ENCODE measurements at places on chromosomes 7 and 10. TPM values are rescaled to one million over a fixed set of nuclear protein-coding genes. Genes with fewer than 3 reads are reported as not detected.

DNA sequence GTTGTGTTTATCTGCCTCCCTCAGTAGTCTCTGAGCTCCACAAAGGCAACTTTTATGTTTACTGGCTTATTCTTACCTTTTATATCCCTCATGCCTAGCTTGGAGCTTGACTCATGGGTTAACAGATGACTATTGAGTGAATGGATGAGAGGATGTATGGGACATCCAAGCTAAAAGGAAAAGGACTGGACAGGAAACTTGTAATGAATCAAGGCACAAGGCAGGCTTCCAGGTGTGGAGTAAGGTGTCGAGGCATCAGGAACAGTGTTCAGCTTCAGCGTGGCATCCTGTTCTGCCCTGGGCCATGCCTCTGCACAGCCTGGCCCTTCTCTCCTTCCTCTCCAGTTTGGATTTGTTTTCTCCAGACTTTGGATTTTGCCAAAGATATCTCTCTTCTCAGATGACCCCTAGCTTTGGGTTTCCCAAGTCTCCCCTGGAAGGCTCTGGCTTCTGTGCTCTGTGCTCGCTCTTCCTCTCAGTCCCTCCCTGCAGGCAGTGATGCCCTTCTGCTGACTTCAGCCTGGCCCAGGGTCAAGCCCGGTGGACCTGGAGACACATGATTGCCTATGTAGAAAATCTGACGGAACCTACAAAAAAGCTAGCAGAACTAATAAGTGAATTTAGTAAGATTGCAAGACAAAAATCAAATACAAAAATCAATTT, 367.3 kb downstream of the CXCL12 start:
- H3K36me3 ChIP-seq, result no peaks in the 10 kb centered on the region
- no peak overlapping the region for H3K27ac ChIP-seq
- peaks cover 4% of the 10 kb centered on the region for H3K4me1 ChIP-seq
- peaks cover 1% of the 10 kb centered on the region for H3K27me3 ChIP-seq
- H3K4me3 ChIP-seq, result no peak overlapping the region
- no peak for DNase-seq

GRCh38 chr10:123140164-123140982, 4.6 kb downstream of the HMX3 start:
- no peak overlapping the region for H3K27ac ChIP-seq
- H3K4me1 ChIP-seq, result peaks cover 19% of the 10 kb centered on the region
- DNase-seq, result peak; percentile 51

- H3K4me1 ChIP-seq, result peaks cover 12% of the 10 kb centered on the region
- DNase-seq, result no peak
- H3K4me3 ChIP-seq, result no peak overlapping the region
Observed at GRCh38 chr7:36663481-36663880, 60.8 kb downstream of the AOAH start.

- H3K4me1 ChIP-seq, result no peaks in the 10 kb centered on the region
- no peaks in the 10 kb centered on the region for H3K36me3 ChIP-seq
- H3K27ac ChIP-seq, result no peak overlapping the region
- H3K4me3 ChIP-seq, result no peak overlapping the region
Observed at GRCh38 chr10:131021969-131022368, 289.6 kb downstream of the TCERG1L start.

DNA sequence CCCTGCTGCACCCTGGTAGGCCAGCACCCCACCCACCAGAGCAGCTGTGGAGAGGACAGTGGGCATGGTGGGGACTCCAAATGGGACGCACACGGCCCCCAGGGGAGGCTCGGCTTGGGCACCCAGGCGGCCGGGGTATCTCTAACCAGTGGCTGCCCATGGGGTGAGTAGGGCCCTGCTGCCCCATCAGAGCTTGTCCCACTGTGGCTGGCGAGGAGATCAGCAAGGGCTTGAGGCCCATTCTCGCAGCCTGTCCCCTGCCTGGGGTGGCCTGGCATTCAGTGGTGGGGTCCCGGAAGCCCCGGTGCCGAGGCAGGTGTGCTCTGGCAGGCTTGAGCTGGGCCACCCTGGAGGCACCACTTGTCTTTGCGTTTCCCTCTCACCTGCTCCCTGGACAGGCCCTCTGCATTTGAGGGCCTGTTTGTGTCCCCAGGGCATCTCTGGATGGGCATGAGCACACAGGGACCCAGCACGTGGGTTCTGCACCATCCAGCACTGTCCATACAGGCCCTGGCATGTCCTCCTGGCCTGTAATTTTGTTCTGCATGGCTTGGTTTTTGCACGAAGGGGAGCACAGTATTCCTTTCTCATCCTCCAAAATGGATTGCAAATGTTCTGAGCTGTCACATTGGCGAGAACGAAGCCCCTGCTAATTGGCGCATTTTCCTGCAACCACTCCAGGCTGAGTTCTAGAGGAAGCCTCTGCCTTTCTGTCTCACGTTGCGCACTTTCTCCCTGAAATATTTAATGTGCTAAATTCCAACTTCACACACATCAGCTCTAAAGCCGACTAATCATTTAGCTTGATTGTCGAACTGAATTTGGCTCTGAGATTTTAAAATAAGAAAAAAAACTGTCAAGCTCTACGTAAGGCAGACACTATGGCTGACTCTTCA, 27.2 kb downstream of the PWWP2B start:
- peaks cover 4% of the 10 kb centered on the region for H3K36me3 ChIP-seq
- H3K27me3 ChIP-seq, result peaks cover 24% of the 10 kb centered on the region
- peak overlapping the region; percentile 100 for H3K27ac ChIP-seq
- DNase-seq, result no peak
- H3K4me3 ChIP-seq, result peak overlapping the region; percentile 20

- no peaks in the 10 kb centered on the region for H3K27me3 ChIP-seq
- no peaks in the 10 kb centered on the region for H3K36me3 ChIP-seq
- H3K4me3 ChIP-seq, result no peak overlapping the region
- DNase-seq, result no peak
- H3K4me1 ChIP-seq, result no peaks in the 10 kb centered on the region
Observed at GRCh38 chr7:91656541-91657482, 223.7 kb downstream of the MTERF1 start.

DNA sequence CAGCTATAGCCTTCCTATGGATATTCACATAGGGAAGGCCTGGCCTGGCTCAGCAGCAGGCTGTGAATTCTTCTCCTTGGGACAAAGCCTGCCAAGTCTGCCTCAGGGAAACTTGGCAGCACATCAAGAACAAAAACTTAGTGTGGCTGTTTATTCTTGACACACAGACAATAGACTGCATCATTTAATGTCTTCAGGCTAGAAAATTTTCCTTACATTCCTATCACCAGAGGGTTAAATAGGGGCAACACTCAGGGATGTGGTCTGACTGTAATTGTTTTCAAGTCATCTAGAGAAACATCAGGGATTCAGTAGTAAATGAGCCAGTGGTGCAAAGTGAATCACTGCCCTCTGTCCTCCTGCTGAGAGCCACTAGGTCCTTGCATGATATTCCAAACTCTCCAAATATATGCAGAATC, 137.3 kb downstream of the SEMA3C start:
- H3K4me3 ChIP-seq, result no peak overlapping the region
- no peak overlapping the region for H3K27ac ChIP-seq
- H3K4me1 ChIP-seq, result peaks cover 2% of the 10 kb centered on the region
- H3K36me3 ChIP-seq, result no peaks in the 10 kb centered on the region
- no peaks in the 10 kb centered on the region for H3K27me3 ChIP-seq

DNA sequence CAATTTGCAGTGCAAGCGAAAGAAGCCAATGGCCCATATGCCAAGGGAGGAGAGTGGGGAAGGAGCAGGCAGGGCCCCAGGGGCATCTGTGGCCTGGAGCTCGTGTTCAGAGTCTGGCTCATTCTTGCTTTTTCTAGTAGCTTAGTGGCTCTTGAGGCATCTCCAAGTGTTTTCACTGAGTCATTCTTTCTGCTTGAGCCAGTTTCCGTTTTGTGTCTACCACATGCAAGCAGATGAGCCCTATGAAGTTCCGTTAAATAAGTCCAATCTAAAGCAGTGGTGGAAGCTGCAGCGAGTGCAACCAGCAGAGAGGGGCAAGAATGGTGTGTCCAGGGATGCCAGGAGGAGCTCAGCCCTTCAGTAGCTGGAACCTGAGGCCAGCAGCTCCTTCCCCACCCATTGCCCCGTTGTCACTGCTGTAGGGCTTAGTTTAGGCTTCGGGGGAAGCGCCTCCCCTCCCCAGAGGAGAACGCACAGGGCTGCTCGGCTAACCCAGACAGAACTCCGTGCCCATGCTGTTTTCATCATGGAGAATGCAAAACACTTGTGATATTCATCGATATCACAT, 57.4 kb upstream of the EBF3 start:
- peaks cover 7% of the 10 kb centered on the region for H3K27me3 ChIP-seq
- no peak overlapping the region for H3K4me3 ChIP-seq
- no peaks in the 10 kb centered on the region for H3K36me3 ChIP-seq
- H3K4me1 ChIP-seq, result no peaks in the 10 kb centered on the region
- no peak overlapping the region for H3K27ac ChIP-seq

DNA sequence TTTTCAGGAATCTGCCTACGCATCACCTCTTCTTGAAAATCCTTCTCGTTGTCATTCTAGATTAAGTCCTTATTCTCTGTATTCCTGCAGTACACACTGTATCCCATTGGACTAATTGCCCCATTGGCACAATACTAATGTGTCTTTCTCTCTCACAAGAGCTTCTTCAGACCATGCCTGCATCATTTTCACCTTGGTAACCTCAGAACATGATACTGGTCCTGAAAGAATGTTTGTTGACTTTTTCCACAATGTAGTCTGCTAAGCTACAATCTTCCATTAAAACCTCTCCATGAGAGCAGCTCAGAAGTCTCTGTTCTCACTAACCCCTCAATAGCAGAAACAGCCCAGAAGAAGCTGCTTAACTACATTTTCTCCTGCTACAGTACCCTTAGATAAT, 270.7 kb downstream of the PCDH15 start:
- H3K27ac ChIP-seq, result no peak overlapping the region
- no peaks in the 10 kb centered on the region for H3K36me3 ChIP-seq
- no peaks in the 10 kb centered on the region for H3K27me3 ChIP-seq
- DNase-seq, result no peak
- H3K4me3 ChIP-seq, result no peak overlapping the region
- H3K4me1 ChIP-seq, result peaks cover 7% of the 10 kb centered on the region

DNA sequence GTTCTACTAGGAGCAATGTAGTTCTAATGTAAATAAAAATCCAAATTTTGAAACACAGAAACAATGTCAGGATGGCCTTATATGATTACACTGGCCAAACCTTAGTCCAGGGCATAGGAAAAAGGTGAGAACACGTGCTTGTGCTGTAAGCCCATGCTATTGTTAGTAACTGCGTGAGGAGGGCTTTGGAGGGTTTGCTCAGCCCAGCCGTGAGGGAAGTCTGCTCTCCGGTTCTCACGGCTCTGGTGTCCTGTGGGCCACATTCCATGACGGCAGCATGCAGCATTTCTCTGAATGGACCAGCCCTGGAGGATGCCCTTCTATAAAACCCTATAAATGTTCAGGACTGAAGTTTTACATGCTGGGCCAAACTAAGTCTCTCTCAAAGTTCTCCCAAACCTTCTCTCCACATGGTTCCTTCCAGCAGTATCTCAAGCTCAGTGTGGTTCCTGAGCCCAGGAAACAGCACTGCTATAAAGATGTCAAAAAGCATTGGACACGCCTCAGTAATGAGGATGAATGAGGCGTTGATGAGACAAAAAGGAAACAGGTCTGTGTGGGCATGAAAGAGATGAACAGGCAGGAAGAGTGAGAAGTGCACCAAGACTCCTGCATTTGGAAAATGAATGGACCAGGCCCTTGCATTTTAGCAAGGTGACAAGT, 174.8 kb upstream of the CDCA7L start:
- no peaks in the 10 kb centered on the region for H3K4me1 ChIP-seq
- DNase-seq, result no peak
- no peak overlapping the region for H3K27ac ChIP-seq
- peaks cover 7% of the 10 kb centered on the region for H3K36me3 ChIP-seq
- H3K27me3 ChIP-seq, result peaks cover 3% of the 10 kb centered on the region

- no peaks in the 10 kb centered on the region for H3K4me1 ChIP-seq
- H3K27ac ChIP-seq, result peak within 1 kb of the TSS; percentile 83
- H3K4me3 ChIP-seq, result peak within 1 kb of the TSS; percentile 93
- DNase-seq, result peak; percentile 70
- peaks cover 2% of the 10 kb centered on the region for H3K27me3 ChIP-seq
Observed at GRCh38 chr7:155003092-155003375, at the start of gene PAXIP1. TSS of gene PAXIP1 (minus strand) at chr7:155003124. CDS start at chr7:155002929, 195 bp downstream.

- peak; percentile 31 for DNase-seq
- H3K27ac ChIP-seq, result no peak overlapping the region
- H3K4me3 ChIP-seq, result no peak overlapping the region
- no peaks in the 10 kb centered on the region for H3K36me3 ChIP-seq
Observed at GRCh38 chr7:119175911-119176627, 951.6 kb downstream of the ANKRD7 start.

DNA sequence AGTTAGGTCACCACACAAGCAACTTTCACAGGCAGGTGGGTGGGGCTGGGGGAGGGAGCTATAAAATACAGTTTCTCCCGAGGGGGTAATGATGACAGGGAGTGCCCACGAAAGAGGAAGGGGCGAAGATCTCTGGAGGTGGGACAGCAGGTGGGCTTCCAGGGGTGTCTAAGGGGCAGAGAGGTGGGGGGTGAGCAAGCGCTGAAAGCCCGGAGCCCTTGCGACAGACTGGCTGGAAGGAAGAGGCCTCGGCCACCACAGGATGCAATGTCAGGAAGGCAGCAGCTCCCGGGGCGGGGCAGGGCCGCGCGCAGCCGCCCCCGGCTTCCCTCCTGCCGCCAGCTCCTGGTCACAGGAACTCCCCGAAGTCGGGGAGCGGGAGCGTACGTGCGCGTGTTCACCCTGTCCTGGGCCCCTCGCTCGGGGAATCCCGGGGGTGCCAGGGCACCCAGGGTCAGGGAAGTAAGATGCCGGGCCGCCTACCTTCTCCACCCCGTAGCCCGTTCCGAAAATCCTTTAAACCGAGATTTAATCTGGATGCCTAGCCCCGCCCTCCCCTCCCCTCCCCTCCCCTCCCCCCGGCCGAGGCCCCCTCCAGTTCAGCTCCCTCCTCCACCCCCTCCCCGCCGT, 105.2 kb upstream of the PPIF start:
- H3K27ac ChIP-seq, result peak overlapping the region; percentile 95
- H3K36me3 ChIP-seq, result peaks cover 4% of the 10 kb centered on the region
- peak overlapping the region; percentile 83 for H3K4me3 ChIP-seq
- H3K27me3 ChIP-seq, result peaks cover 40% of the 10 kb centered on the region

- DNase-seq, result peak; percentile 95
- H3K27me3 ChIP-seq, result peaks cover 4% of the 10 kb centered on the region
- peak within 1 kb of the TSS; percentile 95 for H3K27ac ChIP-seq
- peaks cover 14% of the 10 kb centered on the region for H3K4me1 ChIP-seq
- H3K4me3 ChIP-seq, result peak within 1 kb of the TSS; percentile 98
Observed at GRCh38 chr7:30028216-30028748, at the start of gene PLEKHA8. TSS of gene PLEKHA8 (plus strand) at chr7:30028412. CDS start at chr7:30028763, 351 bp downstream.

The ATG9B gene
- 9.4 TPM for total RNA-seq

The HERC4 gene
- 39.5 TPM for total RNA-seq

The LIPM gene
- not detected for total RNA-seq

The TCERG1L gene
- total RNA-seq, result 2.2 TPM

The ACTL6B gene
- 95.2 TPM for total RNA-seq

The CFAP69 gene
- total RNA-seq, result 0.71 TPM

The ASZ1 gene
- total RNA-seq, result not detected

The TACR2 gene
- total RNA-seq, result not detected

The DNAAF5 gene
- total RNA-seq, result 15.2 TPM

The GBX1 gene
- total RNA-seq, result not detected
